ENCODE measurements at places on chromosomes 3 and 15.

GRCh38 chr3:62134061-62134496, 239.3 kb downstream of the FEZF2 start:
- DNase-seq = no peak

DNA sequence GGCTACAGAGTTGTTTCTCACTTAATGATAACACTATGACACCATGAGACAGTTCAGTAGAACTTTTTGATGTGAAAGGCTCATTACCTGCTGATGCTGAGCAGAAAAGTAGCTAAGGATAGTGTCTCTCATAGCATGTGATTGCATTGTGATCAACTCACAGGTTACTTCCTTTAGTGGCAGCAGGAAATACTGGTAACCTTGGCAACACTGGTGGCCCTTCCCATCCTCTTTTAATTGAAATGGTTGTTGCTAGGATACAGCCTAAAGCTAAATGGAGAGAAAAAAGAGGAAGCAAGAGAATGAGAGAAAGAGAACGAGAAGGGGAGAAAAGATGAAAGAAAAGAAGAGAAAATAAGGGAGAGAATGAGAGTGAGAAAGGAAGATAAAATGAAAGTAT, 204.7 kb upstream of the GAP43 start:
- DNase-seq = no peak

DNA sequence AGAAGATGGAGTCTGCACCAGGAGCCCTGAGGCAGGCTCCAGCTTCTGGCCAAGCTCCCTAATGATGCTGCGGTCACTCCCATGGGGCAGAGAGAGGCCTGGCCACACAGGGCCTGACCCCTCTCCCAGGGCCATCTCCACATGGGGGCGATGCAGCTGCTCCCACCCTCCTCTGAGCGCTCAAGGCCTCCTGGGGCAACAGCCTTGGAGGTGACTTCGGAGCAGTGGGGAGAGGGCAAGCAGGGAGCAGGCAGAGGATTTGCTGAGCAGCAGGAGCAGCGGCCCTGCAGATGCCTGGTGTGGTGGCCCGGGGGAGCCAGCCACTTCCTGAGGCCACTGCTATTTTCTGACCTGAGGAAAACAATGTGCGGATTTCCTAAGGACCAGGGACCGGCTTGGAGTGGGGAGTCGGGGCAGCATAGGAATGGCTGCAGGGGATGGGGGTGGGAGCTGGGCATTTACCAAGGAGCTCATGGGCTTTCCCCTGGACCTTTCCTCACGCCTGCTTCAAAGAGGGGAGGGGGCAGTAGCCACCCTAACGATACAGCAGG, 81.6 kb upstream of the RPL32 start:
- DNase-seq = no peak

DNA sequence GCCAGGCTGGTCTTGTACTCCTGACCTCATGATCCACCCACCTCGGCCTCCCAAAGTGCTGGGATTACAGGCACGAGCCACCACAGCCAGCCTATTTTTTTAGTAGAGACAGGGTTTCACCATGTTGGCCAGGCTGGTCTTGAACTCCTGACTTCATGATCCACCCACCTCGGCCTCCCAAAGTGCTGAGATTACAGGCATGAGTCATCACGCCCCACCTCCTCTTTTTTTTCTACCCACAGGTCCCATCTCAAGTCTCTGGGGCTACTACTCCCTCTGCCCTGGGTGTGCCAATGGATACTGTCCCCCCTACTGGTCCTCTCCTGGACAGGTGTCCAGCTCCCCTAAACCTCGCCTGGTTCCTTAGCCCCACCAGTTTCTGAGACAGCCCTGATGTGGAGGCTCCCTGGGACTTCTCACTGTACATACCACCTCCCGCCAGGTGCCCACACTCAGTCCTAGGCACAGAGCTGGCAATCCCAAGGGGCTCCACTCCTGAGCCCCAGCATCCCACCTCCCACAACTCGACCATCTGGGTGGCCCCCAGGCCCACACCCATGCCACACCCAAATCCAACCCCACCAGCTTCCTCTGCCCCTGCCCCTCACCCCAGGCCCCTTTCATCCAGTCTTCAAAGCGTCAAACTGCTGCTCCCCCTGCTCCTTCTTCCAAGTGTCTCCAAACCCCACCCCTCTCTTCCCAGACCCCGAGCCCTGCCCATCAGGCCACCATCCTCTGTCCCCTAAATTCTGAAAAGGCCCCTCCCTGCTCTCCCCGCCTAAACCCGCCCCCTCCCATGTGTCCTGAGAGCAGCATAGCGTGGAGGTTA, 13.1 kb upstream of the CYP11A1 start:
- DNase-seq = no peak

DNA sequence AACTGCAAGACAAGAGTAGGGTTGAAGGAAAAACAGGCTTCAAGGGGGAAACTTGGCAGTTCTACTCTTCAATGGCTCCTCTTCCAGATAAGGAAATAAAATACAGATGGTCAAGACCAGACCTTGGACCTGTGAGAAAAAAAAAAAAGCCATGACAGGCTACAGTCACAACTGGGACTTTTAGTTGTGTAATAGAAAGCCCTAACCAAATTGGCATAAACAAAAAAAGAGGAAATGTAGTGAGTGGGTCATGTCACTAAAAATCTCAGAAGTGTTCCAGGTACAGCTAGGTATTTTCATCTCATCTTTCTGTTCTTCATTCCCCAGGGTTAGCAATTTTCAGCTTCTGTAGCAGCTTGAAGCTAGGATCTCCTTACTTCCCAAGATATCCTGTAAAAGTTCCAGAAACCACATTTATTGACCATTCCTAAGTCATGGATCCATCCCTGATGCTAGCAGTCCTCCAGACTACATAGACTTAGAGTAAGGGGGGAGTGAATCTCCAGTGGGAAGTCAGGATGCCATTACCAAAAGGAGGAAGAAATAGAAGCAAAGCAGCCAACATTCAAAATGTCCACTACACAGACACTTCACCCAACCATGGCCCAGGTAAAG, 61.0 kb upstream of the CSTA start:
- DNase-seq = no peak

DNA sequence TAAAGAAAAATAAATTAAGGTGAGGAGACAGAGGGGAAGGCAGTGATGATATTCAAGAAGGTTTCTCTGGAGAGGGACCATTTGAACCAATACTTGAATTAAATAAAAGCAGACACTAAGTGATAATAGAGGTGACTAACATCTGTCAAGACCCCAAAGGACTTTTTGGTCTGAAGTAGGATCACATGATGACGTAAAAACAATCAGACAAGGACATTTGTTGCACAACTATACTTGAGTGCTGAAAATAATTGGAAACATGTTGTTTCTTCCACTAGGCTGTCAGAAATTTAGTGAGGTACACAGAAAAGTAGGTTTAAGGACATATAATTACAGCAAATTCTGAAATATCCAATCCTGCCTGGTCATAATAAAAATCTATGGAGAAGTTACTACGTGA, 179.5 kb downstream of the WNT5A start:
- DNase-seq = no peak

DNA sequence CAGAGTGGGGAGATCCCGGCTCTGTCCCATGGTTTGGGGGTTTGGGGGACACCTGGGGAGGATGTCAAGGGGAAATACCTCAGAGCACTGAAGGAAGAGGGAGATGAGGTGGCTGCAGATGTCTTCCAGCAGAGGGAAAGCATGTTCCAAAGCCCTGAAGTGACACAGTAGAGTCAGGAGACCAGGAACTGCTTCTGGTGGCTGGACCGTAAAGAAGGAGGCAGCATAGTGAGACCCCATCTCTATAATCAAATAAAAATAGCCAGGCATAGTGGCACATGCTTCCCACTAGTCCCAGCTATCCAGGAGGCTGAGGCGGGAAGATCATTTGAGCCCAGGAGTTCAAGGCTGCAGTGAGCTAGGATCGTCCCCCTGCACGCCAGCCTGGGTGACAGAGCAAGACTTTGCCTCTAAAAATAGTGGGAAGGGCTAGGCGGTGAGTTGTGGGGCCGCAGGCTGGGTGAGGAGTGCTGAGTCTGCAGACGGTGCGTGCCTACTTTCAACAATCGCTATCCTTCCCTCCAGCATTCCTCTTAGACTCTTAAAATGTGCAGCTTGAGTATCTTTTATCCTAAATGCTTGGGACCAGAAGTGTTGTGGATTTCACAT, 26.2 kb downstream of the HES1 start:
- DNase-seq = no peak

DNA sequence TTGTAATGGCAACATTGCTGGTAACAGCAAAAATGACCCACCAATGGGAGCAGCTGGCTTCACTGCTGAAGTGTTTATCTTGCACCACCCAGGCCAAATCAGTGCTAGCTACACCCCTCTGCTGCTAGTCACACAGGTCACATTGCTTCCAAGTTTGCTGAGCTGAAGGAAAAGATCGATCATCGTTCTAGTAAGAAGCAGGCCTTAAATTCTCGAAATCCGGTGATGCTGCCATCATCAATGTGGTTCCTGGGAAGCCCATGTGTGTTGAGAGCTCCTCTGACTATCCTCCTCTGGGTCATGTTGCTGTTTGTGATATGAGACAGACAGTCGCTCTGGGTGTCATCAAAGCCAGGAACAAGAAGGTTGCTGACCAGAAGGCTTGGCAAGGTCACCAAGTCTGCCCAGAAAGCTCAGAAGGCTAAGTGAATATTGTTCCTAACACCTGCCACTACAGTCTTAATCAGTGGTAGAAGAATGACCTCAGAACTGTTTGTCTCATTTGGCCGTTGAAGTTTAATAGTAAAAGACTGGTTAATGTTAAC, 21.2 kb downstream of the TM4SF4 start:
- no peak for DNase-seq

DNA sequence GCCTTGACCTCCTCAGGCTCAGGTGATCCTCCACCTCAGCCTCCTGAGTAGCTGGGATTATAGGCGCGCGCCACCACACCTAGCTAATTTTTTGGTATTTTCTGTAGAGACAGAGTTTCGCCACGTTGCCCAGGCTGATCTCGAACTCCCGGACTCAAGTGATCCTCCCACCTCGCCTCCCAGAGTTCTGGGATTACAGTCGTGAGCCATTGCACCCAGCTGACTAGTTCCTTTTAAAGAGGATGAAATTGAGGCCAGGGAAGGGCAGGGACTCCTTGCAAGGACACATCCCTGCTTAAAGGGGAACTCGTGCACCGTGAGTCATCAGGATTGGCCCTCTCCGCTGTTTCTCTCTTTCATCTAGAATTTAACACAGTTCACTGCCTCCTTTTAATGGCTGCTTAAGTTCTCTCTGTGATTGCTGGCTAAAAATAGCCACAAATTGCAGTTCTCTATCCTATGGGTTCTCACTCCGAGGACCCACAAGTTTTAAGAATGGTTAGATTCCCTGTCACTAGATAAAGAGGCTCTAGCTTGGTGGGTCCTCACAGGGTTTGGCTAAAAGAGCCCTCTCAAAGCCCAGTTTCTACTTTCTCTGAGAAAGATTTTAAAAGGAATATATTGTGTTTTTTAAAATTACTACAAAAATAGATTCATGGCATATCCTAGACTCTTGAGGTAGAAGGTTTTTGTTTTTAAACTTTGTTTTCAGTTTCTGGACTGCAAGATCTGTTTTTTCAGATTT, 1.4 kb downstream of the CRTAP start:
- no peak for DNase-seq

DNA sequence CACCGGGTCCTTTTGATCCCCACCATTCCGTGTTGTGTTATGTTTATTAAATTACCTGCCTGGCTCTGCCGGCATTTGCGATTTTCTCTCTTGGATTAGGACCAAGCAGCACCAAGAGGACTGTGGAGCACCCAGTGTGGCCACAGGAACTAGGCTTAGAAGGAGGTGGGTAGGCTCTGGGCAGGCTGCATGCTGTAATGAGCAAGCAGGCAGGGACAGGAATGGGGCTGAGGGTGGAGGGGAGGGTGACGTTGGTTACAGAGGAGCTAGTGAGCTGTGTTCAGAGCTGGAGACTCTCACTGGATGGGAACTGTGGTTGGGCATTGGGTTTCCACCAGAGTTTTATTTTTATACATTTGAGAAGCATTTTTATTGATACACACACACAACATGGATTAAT, 7.9 kb upstream of the SCN5A start:
- no peak for DNase-seq

DNA sequence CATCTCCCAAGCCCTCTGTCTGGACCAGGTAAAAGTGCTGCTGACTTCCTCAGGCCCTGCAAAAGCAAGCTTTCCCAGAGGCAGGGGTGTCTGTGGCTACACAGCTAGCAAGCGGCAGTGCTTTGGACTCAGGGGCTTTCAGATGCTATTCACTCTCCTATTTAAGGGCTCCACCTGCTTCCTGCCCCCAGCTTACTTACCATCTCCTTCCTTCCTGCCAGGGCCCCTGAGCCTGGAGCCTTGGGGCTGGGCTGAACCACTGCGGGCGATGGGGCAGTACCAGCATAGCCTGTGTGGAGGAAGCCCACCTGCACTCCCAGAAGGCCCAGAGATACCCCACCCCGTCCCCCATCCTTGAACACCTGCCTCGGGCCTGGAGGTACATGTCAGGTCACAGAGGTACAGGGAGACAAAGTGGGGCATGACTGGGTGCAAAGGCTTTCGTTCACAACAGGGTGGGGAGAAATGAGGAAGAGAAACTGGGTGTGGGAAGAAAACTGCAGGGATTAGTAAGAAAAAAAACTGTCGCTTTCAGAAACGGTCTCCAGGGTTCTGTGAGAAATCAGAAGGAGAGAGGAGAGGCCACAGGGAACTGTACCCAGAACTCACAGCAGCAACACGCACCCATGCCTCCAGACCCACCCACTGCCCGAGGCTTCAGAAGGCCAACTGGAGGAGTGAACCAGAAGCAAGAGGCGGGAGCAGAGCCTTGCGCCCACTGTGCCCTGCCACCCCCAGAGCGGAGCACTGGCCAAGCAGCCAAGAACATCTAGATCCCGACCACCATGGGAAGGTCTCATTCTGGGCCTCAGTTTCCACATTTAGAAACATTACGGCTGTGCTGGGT, 49.5 kb downstream of the CCDC12 start:
- DNase-seq = no peak

- no peak for DNase-seq
These were observed 52.6 kb downstream of the RFTN1 start for GRCh38 chr3:16460886-16461285.
